NCI-H1092 (cell line): ENCODE measurements at places on chromosomes 13 and 19.

GRCh38 chr19:46610851-46611770 is 10.0 kb downstream of the CALM3 start:
- no peak for DNase-seq

DNA sequence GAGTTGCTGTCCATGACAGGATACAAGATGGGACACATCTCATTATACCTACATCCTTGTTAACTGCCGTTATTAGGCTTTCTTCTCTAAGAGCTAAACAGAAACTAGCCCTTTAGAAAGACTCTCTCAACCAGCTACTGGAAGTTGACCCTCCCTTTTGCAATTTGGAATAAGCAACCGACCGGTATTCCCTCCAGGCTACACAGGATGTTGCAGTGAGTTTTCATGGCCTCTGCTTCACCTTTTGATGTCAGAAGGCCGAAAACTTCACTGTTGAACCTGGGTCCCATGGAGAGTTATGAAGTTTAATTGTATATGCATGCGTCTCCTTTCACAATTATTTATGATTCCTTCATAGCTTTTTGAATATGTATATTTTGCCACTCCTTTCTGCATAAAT is 1042.5 kb upstream of the SPRY2 start:
- no peak for DNase-seq

GRCh38 chr19:14772467-14772866 is 5.9 kb downstream of the ADGRE2 start:
- DNase-seq: no peak

DNA sequence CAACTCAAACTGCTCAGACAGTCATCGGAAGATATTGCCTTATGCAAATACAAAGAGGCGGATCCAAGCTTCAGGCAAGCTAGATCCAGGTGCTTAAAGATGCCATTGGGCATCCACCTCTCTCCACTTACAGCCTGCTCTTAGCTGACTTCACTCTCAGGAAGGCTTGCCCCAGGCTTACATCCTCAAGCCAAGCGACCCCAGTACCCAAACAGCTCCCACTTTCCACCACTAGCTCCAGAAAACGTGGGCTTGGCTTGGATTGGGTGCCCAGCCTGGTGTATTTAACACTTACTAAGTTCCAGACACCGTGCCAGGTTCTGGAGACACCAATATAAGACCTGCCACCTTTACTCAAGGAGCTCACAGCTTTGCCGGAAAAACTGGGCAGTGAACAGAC is 142.1 kb upstream of the VSTM2B start:
- DNase-seq: no peak

DNA sequence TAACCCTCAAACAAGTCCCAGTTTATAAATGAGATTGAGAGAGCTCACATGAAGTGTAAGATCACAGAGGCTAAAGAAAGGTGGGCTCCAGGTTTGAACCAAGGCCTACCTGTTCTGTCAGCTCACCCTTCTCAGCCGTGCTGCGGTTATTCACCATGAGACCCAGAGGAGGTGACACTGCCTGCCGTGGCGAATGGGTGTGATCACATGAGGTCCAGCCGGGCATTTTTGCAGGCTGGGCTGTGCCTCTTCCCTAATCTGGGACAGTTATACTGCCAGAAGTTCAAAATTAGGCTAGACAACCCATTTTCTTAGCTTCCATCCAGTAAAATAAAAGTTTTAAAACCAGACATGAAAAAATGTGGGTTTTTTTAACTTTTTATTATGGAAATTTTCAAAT is 146.8 kb downstream of the FOXO1 start:
- DNase-seq: no peak
